ENCODE measurements at places on chromosomes 5 and 9.
A peak's percentile ranks its signal among the peaks of the same experiment; 100 is the strongest.

- DNase-seq, result no peak
Measured at GRCh38 chr5:98318386-98318785, 455.1 kb upstream of the RGMB start.

GRCh38 chr5:155700333-155700732 lies 626.6 kb upstream of the SGCD start:
- DNase-seq, result no peak

DNA sequence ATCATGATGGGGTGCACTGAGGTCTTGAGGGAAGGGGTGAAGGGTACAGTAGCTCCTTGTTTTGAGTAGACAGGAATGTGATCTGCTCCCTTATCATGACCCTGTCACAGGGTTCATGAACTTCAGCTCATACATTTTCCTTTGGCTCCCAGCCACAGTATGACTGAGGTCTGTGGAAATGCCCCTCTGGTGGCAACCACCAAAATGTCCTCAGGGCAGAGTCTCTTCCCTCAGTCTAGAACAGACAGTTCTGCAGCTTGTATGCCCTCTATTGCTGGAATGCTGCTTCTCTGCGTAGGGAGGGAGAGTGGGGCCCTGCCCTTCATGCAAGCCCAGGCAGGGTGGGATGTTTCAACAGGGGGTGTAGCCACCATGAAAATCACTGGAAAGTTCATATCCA lies 53.8 kb upstream of the SNCAIP start:
- no peak for DNase-seq

- peak; percentile 8 for DNase-seq
Measured at GRCh38 chr5:56669534-56670483, 145.5 kb upstream of the MAP3K1 start.

GRCh38 chr9:31103836-31104235 lies 1280.6 kb upstream of the ACO1 start:
- DNase-seq, result no peak

GRCh38 chr9:68532131-68532530 lies 8.6 kb downstream of the TMEM252 start:
- no peak for DNase-seq

GRCh38 chr5:77947041-77947428 lies 170.9 kb upstream of the TBCA start:
- DNase-seq, result no peak

DNA sequence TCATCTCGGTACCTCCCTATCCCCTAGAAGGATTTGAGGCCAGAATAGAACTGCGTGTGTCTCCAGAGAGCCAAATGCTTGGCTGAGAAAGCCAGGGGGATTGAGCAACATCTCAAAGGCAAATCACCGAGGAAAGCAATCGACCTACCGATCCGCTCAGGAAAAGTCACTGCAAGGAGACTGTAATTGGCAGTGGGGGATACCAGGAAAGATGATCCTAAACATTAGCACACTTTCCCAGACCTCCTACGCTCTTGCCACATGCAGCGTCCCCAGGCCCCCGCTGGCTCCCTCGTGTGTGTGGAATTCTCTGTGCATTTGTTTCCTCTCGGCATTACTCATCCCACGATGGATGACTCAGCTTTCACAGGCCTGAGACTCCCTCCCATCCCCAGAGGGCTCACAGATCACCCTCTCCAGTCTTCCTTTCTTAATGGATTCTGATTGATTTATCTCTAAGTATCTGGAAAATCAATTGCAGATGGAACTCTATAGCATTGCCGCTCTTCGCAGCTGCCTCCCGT lies 82.2 kb upstream of the ICE1 start:
- DNase-seq, result no peak

GRCh38 chr9:93001031-93001430 lies 53.7 kb downstream of the FGD3 start:
- no peak for DNase-seq

- no peak for DNase-seq
Measured at GRCh38 chr9:121736934-121737462, 85.6 kb downstream of the DAB2IP start.

DNA sequence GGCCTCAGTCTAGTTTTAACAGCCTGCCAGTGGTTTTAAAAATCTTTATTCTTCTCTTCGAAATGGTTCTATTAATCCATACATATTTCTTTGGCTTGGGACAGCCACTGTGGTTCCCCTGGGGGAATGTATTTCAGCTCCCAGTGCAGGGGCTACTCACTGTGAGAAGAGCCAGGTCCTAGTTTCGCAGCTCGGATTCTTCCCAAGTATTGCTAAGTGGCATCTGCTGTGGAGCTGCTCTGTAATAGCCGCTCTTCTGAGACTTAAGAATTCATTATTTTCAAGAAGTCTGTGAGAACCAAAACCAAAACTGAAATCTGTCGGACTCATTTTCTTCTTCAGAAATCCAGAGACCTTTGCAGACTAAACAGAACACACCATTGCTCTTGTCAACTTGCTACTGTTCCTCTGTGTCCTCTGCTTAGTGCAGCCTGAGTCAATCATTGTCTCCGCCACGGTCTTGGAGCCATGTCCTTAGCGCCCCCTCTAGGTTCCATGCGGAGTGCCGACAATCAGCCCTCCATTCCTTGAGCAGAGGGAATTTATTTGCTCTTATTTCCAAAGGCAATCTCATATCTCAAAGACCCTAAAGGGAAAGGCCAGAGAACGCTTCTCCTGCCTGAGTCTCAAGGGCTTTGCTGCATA lies 478.2 kb downstream of the SPATA31D1 start:
- DNase-seq, result no peak

DNA sequence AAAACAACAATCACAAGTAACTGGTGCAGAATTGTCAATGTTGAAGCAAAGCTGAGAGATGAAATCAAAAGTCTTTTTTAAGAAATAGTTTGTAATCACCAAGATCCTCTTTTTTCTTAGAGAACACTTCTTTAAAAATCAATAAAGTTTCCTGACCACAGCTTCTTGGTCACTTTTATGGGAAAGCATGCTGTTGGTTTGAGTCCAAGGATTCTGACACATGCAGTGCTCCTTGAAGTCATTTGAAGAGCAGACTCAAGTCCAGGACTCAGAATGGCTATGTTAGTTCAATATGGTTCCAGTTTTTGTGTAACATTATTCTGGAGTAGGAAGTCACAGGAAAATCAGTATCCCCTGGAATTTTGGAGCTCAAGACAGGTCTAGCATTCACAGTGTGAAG lies 480.6 kb downstream of the NR2F1-AS1 start:
- DNase-seq, result no peak

GRCh38 chr9:34686231-34686630 lies 4.8 kb downstream of the CCL19 start:
- DNase-seq, result no peak

- no peak for DNase-seq
Measured at GRCh38 chr5:179165421-179166170, 105.4 kb downstream of the ZNF354C start.

GRCh38 chr5:38927470-38927869 lies 81.7 kb downstream of the OSMR start:
- DNase-seq, result no peak

DNA sequence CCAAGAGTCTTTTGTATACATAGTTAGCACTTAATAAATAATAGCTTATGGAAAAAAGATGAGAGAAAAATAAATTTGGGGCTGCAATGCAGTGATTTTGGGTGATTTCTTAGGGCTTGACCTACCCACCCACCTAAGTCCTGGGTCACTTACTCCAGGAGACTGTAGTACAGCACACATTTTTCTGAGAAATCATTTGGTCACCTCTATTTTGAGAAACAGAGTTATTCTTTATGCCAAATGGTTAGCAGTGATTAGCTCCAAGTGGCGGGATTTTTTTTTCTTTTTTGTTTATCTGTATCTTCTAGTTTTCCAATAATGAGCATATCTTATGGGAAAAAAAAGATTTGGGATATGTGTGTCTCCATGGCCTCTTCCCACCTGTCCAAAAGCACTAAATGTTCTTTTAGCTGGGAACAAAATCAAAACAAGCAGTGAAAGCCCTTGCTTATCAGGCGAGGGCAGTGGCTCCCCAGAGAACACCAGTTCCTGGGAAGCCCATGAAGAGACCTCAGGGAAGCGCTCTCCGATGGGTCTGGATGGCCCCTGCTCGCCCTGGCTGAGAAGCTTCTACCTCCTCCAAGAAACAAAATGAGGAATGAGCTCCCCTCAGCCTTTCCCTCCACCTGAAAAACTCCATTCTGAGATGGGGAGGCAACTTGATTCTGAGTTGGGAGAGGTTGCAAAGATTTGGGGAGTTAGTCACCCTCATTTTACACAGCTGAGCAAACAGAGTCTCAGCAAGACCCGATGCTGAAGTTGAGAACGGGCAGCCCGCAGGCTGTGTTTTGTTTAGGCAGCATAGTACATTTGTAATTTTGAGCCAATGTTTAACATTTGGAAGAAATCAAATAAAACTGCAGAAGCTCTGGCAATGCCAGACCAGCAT lies 69.9 kb downstream of the CYFIP2 start:
- no peak for DNase-seq

GRCh38 chr5:67015541-67016191 lies 180.9 kb downstream of the CD180 start:
- DNase-seq, result no peak

- no peak for DNase-seq
Measured at GRCh38 chr5:11683666-11684065, 220.6 kb downstream of the CTNND2 start.

- no peak for DNase-seq
Measured at GRCh38 chr9:91958174-91958573, 8.1 kb upstream of the ROR2 start.

GRCh38 chr9:5801739-5802113 lies 31.2 kb downstream of the ERMP1 start:
- no peak for DNase-seq

DNA sequence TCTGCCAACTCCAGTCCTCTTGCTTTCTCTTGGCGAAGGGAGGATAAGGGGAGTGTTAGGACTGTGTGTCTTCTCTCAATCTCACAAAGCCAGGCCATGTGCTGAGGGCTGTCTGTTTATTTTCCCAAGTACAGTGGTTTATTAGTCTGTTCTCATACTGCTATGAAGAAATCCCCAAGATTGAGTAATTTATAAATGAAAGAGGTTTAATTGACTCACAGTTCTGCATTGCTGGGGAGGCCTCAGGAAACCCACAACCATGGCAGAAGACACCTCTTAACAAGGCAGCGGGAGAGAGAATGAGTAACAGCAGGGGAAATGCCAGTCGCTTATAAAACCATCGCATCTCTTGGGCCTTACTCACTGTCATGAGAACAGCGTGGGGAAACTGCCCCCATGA lies 36.2 kb upstream of the CKS2 start:
- no peak for DNase-seq

DNA sequence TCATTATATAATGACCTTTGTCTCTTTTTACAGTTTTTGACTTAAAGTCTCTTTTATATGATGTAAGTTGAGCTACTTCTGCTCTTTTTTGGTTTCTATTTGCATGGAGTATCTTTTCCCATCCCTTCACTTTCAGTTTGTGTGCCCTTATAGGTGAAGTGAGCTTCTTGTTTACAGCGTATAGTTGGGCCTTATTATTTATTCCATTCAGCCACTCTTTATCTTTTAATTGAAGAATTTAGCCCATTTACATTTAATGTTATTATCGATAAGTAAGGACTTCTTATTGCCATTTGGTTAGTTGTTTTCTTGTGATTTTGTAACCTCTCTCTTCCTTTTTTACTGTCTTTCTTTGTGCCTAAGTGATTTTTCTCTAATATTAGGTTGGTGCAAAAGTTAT lies 117.3 kb downstream of the ADAMTSL1 start:
- no peak for DNase-seq

- DNase-seq, result no peak
Measured at GRCh38 chr5:28855626-28856025, 1817.2 kb upstream of the CDH9 start.

DNA sequence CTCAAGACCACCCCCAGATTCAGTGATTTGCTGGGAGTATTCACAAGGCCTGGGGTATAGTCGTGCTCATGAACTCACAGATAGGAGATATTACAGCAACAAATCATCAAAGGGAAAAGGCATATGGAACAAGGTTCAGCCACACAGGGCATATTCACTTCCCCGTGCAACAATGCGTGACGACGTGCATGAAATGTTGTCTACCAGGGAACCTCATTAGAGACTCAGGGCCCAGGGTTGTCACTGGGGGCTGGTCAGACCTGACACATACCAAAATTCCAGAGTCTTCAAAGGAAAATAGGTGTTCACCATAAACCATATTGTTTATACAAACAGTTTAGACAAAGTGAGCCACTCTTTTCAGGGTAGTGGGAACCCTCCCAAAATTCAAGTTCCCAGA lies 212.4 kb downstream of the RFK start:
- no peak for DNase-seq

GRCh38 chr5:147995846-147996245 lies 67.9 kb upstream of the SPINK5 start:
- no peak for DNase-seq

GRCh38 chr9:39108145-39108544 lies 179.8 kb downstream of the CNTNAP3 start:
- no peak for DNase-seq

DNA sequence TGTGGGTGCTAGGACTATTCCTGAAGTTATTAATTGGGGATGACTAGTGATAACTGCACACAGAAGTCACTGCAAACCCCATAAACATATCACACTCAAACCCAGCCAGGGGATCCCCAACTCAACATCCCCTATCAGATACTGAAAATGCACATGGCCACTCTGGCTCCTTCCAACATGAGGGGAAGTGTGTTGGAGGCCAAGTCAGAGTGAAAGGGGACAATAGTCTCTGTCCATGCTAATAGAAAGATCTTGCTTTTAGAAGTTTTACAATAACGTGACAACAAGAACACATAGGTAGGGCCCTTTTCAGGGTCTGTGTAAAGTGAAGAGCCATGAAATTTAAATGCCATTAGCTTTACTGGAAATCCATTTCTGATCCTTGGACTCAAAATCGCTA lies 98.8 kb upstream of the SEMA6A start:
- DNase-seq, result no peak

GRCh38 chr5:62354028-62354874 lies 48.2 kb downstream of the KIF2A start:
- DNase-seq, result no peak

DNA sequence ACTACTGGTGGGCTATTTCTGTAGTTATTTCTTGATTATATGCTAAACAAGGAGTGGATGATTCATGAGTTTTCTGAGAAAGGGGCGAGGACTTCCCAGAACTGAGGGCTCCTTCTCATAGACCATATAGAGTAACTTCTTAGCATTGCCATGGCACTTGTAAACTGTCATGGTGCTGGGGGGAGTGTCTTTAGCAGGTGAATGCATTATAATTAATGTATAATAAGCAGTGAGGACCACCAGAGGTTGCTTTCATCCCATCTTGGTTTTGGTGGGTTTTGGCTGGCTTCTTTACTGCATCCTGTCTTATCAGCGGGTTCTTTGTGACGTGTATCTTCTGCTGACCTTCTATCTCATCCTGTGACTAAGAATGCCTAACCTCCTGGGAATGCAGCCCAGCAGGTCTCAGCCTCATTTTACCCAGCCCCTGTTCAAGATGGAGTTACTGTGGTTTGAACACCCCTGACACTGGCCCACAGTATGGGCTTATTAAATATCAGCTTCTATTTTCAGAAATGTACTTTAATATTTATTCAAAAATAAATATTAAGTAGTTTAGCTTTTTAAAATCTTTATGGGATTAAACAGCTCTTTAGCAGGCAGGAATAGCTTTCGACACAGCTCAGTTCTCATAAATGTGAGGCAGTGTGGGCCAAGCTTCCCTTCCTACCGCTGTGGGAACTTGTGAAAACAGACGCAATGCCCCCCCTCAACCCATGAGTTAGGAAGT lies 44.4 kb downstream of the GALNT12 start:
- peak; percentile 15 for DNase-seq

GRCh38 chr9:8859416-8859815 lies 1059.8 kb upstream of the DMAC1 start:
- no peak for DNase-seq

- no peak for DNase-seq
Measured at GRCh38 chr5:29811914-29812679, 1381.4 kb upstream of the CDH6 start.
